Activated T-cell treated with anti-CD3 and anti-CD28 coated beads for 48 hours (primary cell): ENCODE measurements at places on chromosomes 3 and 15.
A peak's percentile ranks its signal among the peaks of the same experiment; 100 is the strongest.

DNA sequence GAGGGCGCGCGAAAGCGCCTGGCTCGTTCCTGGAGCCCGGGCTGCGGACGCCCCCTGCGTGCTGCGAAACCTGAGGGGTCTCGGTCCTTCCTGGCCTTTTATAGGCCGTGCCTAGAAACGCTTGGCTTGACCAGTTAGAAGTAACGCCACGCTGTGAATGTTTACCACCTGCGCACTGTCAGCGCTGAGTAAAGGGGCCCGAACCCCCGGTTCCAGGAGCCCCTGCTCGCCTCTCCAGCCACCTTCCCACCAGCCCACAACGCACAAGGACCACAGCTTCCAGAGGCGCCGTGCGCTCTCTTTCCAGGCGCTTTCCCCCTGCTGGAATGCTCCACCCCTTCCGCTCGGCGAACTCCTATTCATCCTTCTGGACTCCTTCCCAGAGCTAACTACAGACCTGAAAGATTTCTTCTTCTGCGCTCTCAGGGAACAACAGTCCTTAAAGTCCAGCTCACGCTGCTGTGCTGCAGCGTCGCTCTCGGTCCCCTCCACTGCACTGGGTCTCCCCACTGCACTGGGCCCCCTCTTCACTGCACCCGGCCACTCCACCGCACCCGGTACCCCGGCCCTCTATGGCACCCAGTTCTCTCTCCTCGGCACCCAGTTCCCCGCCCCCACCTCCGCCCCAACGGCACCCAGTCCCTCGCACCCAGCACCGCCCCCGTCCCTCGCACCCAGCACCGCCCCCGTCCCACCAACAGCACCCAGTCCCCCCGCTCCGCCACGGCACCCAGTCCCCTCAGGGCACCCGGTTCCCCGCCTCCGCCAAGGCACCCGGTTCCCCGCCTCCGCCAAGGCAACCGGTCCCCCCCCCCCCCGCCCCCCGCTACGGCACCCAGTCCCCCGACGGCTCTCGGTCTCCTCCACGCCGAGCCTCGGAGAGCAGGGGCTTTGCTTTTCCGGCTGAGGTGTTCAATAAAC, 69.8 kb downstream of the SQOR start:
- DNase-seq, result peak; percentile 1

DNA sequence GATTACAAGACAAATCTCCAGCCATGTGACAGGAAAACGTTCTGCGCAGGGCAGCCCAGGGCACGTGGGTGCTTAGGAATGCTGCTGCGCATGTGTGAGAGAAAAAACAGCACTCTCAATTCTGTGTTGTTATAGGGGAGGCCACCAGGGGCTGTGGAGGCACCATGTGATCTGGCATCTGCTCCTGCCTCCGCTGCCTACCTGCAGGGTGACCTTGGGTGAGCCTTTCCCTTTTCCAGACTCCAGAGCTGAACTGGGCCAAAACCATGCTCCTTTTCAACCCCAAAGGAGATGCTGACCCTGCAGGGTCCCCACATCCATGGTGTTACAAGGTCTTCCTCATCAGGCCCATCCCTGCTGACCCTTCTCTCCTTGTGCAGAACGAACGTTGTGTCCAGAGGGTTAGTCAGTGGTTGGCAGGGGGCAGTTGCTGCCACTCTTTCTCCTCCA, 81.5 kb upstream of the RASGRF1 start:
- no peak for DNase-seq

DNA sequence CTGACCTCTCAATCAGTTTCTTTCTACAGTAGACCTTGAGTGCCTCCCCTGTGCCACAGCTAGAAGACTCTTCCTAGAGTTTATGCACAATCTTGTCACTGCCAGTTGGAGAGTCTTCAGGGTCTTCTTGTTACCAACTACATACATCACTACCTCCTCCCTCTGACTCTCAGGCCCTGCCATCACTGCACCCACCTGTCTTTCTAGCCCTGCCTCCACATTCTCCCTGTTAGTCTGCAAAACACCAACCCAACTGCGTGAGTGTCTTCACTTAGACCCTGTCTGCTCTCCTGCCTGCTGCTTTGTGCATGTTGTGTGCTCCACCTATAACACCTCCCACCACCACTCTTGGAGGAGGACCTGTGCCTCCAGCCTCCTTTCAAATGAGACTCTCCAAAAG, 34.4 kb downstream of the CLSTN2 start:
- no peak for DNase-seq

DNA sequence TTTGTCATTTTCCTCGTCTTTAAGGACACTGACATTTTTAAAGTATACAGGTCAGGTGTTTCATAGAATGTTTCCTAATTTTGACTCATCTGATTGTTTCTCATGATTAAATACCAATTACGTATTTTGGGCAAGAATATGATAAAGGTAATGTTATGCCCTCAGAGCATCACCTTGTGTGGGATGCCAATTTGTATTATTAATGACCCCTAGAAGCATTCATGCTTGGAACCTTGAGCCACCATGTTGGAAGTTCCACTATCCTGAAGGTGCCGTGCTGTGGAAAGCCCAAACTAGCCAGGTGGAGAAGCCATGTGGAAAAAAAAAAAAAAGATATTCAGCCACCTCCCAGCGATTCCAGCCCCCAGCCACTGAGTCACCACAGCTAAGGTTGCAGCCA, 19.1 kb upstream of the B4GALT4 start:
- no peak for DNase-seq

DNA sequence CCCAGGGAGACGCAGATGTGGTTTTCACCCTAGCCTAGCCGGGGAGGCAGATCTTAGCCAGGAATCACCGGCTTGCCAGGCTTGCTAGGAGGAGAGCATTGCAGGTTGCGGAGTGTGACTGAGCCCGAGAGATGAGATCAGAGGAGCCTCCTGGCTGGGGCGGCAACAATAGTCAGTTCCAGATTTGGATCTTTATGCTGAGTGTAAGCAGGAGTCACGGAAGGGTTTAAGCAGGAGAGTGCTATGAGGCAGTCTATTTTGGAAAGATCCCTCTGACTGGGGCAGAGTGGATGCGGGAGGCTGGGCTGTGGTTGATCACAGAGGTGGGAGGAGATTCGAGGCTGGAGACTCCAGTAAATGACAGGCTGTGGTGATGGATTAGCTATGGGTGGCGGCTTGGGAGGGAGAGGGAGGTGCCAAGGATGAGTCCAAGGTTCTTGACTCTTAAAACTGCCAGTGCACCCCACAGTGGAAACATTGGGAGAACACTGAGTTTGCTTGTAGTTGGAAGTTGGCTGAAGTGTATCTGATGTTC, 10.4 kb upstream of the BAHD1 start:
- no peak for DNase-seq

- DNase-seq, result no peak
These were observed 1187.6 kb downstream of the SI start for GRCh38 chr3:163890661-163891060.

GRCh38 chr3:181966393-181966792, 254.7 kb downstream of the SOX2 start:
- no peak for DNase-seq

DNA sequence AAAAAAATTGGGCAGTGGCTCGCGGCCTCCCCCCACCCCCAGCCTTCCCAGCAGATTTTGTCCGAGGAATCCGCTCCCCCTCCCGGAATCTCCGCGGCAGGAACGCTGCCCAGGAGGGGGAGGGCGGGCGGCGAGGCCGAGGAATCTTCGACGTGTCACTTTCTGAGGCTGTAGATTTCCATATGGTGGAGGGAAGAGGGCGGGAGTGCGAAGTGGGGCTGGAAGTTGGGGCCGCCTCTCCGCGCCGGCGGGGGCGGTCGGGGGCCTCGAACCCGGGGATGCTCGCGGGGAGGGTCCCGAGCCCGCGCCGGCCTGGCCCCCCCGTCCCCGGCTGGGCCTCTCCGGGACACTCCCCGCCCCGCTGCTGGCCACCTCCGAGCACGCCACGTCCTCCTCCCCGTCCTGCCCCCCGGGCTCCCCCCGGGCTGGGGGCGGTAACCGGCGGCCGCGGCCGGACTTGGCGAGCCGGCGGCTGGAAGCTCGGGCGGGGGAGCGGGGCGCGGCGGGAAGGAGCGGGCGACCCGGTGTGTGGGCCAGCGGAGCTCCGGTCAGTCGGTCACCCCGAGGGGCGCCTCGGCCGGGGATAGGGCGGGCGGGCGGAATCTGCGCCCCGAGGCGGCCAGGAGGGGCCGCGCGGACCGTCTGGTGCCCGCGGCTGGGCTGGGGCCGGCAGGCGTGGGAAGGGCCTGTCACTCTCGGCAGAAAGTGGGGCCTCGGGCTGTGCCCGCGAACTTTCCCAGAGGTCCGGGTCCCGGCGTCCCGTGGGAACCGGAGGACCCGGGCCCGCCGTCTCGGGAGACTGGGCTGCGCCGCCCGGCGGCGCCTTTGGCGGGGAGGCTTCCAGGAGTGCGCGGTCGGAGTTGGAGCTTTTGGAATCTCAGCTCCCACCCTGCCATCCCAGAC, 951 bp downstream of the FNDC3B start:
- peak; percentile 19 for DNase-seq

DNA sequence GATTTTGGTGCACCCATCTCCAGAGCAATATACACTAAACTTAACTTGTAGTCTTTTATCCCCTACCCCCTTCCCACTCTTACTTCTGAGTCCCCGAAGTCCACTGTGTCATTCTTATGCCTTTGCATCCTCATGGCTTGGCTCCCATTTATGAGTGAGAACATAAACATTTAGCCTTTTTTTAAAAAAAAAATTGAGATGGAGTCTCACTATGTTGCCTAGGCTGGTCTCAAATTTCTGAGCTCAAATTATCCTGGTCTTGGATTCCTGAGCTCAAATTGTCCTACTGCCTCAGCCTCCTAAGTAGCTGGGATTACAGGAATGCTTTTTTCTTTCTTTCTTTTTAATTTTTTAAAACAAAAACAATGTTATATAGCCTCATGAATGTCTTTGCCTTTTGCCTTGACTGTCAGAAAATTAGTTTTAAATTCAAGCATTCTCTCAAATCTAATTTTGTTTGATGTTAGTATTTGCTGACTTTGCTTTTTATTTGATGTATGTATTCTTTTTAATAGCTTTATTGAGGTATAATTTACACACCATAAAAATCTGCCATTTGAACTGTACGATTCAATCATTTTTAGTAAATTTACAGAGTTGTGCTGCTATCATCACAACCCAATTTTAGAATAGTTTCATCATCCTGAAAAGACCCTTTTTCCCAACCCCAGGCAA, 46.9 kb downstream of the NFKBIZ start:
- no peak for DNase-seq

DNA sequence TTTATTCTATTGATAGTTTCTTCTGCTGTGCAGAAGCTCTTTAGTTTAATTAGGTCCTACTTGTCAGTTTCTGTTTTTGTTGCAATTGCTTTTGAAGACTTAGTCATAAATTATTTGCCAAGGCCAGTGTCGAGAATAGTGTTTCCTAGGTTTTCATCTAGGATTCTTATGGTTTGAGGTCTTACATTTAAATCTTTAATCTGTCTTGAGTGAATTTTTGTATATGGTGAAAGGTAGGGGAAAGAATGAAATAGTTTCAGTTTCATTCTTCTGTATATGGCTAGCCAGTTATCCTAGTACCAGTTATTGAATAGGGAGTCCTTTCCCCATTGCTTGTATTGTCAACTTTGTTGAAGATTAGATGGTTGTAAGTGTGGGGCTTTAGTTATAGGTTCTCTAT, 10.6 kb upstream of the GCSAM start:
- DNase-seq, result no peak
